Activated CD4-positive, alpha-beta T cell treated with anti-CD3 and anti-CD28 coated beads for 36 hours (primary cell): ENCODE measurements at places on chromosomes 1 and 21.

DNA sequence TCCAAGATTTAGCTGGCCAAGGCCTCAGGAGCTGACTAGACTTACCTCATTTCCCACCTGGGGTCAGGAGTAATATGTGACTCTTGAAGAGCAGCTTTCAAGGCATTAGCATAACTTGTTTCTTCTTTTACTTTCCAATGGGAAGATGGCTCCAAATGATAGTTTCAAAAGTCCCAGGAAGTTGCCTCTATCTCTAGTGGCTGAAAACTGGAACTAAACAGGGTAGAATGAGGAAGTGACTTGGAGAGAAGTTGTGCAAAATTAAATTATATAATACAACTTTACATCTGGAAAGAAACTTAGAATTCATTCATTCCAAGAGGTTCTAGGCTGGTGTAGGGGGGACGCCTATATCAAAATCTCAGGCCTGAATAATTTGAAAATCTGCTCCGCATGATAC, 250.1 kb upstream of the FMN2 start:
- DNase-seq, result no peak

GRCh38 chr1:205920159-205920558, 23.1 kb downstream of the SLC26A9 start:
- DNase-seq, result no peak

- DNase-seq, result no peak
These were observed 21.5 kb upstream of the TMCO2 start for GRCh38 chr1:40226192-40226591.

DNA sequence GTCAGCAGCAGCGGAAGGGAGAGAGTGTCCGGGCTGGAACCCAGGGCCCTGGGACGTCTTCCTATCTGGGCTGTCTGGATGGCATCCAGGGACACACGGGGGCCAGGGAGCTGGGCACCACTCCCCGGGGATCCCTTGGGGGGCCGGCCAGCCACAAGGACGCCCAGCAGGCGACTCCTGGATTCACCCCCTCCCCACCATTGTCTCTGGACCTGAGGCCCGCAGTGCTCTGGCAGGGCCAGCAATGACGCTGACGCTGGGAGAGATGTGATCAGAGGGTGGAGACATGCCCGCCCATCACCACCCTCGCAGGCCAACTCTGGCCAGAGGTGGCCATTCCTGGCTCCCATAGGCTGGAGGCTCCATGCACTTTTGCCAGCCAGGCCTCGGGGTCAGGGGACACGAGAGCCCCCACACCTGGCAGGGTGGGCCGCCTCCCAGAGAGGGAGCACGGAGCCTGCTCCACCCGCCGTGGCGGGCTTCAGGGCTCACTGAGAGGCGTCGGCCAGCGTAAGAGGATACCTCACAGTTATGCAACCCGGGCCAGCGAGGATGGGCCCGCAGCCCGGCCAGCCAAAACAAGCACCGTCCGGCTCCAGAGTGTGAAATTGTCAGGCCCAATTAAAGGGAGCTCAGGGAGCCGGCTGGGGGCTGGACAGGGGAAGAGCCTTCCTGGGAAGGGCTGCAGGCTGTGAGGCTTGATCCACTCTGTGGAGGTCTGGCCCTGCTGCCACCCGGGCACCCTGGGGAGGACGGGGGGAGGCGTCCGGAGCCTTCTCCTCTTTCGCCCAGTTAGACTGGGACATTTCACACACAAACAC, 10.3 kb downstream of the ACTRT2 start:
- DNase-seq, result no peak

DNA sequence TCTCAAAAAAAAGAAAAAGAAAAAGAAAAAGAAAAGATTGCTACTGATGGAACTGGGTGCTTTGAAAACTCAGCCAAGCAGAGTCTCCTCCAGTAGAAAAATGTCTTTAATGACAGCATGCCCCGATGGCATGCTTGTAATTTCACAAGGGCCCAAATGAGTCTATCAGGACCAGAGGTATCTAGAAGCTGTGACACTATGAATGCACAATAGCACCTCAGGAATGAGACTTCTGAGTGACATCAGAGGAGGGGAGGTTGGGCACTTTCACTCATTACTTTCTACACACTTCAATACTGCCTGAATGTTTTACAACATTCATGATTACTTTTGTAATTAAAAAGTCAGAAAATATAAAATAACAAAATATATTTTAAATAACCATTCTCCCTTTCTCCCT, 15.1 kb upstream of the CD58 start:
- no peak for DNase-seq

- DNase-seq, result no peak
These were observed 24.8 kb upstream of the KCNE1 start for GRCh38 chr21:34536820-34537219.

- no peak for DNase-seq
These were observed 71.4 kb downstream of the DIRAS3 start for GRCh38 chr1:67978890-67979516.

GRCh38 chr1:110752941-110753725, 78.4 kb upstream of the KCNA3 start:
- DNase-seq, result peak; percentile 16

- DNase-seq, result no peak
These were observed 791 bp upstream of the PIK3R3 start for GRCh38 chr1:46133181-46133658.

DNA sequence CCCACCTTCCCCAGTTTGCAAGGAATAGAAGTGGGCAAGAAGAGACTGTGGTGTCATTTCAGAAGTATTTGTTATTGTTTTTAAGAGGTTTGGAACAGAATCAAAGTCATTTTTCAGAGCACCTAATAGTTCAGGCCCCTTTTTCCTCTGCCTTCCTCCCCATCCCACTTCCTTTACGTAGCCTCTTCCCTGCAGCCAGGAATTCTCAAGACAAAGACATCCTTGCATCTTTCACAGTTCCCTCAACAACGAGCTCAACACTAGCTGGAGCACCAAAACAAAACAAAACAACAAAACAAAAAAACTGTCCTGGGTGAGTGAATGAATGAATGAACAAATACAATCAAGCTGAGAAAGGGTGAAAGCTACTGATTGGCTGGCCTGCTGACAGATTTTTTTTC, 7.0 kb downstream of the PALMD start:
- DNase-seq, result no peak

DNA sequence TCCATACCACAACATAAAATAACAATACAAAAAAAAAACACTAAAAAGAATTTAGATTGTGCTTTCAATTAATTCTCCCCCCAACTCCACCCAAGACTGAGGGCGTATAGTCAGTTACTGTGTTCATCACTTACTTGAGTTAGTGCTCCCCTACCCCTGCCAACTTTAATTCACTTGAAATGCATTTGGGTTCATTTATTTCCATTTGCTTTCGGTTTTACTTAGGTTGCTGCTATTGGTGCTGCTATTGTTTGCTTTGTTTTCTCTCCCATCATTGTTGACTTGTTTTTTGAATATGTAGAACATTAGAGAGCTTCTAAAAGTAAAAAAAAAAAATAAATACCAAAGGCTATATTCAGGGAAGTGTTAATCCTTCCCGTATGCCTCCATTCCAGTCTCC, 10.7 kb upstream of the CYYR1 start:
- no peak for DNase-seq

DNA sequence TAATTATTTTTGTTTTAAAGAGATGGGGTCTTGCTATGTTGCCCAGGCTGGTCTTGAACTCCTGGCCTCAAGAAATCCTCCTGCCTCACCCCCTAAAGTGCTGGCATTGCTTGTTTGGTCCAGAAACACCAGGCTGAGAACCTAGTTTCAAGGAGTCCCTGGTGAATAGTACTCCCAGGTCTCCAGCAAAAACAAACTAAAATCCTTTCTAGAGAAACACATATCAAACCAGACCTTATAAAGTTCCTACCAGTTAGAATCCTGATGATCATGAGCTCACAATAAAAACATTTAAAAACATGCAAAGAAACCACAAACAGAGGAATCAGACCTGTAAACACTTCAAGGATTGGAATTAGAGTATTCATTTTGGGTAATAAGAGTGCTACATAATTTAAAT, 34.4 kb upstream of the PADI1 start:
- no peak for DNase-seq
